ENCODE measurements at places on chromosomes 16 and 17.

- no peak for DNase-seq
Measured at GRCh38 chr17:70134777-70135176, 34.6 kb upstream of the KCNJ2 start.

GRCh38 chr17:39231091-39231561, 5.4 kb upstream of the STAC2 start:
- no peak for DNase-seq

GRCh38 chr17:13583996-13584700, 17.6 kb downstream of the HS3ST3A1 start:
- DNase-seq = no peak

- DNase-seq = no peak
Measured at GRCh38 chr17:63190821-63191370, 224.9 kb downstream of the TANC2 start.

GRCh38 chr17:309361-309888, 43.2 kb downstream of the RPH3AL start:
- DNase-seq = peak; percentile 18

DNA sequence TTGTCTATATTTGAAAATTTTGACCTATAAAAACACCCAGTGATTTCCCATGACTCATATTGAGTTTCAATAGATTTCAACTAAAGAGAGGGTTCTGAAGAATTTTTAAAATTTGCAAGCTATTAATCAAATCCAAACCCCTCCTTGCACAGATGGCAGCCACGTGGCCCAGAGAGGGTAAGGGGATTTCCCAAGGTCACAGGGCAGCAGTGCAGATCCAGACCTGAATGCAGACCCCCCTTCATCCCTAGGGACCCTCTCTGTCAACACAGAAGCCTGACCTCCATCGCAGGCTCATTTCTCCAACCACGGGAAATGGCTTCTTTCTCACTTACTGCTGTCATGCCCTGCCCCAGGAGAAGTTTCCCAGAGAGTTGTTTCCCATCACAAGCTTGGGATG, 24.7 kb upstream of the CES5A start:
- DNase-seq = no peak

GRCh38 chr17:70093163-70093562, 18.1 kb downstream of the KCNJ16 start:
- no peak for DNase-seq

DNA sequence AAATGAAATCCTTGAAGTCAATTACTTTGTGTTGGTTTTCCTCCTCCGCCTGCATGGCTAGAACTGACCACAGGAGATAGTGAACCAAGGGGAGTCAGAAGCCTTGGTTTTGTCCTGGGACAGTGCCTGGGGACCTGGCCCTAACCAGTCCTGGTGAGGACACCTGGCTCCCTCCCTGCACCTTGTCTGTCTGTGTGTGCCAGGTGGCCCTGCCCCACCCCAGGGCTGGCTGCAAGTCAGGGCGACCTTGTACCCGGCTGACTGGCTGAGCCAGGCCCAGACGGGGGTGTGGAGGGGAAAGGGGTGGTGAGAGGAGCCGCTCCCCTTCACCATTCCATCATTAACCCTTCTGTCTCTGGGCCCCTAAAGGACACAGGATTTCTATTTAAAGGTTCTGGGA, 3.4 kb downstream of the RAPGEFL1 start:
- DNase-seq = no peak

- no peak for DNase-seq
Measured at GRCh38 chr16:5020551-5020950, 13.2 kb downstream of the NAGPA start.

- DNase-seq = no peak
Measured at GRCh38 chr17:564526-565065, 150.0 kb downstream of the VPS53 start.

DNA sequence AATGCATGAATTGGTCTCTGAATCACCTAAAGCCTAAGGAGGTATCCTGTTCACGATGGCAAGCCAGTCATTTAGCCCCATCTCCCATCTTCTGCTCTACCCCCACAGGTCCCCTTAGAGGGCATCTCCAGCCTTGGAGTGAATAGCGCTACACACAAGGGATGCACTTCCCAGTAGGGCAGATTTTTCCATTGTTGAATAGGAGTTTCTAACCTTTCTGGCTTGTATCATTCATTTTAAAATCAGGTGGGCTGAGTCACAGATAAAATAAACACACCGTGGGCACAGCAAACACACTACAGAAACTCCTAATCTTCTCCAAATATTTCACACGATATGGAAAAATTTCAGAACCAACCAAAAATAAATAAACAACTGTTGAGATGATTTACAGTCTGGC, 201.2 kb upstream of the NOG start:
- no peak for DNase-seq

- DNase-seq = no peak
Measured at GRCh38 chr17:78238823-78239488, 7.5 kb downstream of the TMEM235 start.

DNA sequence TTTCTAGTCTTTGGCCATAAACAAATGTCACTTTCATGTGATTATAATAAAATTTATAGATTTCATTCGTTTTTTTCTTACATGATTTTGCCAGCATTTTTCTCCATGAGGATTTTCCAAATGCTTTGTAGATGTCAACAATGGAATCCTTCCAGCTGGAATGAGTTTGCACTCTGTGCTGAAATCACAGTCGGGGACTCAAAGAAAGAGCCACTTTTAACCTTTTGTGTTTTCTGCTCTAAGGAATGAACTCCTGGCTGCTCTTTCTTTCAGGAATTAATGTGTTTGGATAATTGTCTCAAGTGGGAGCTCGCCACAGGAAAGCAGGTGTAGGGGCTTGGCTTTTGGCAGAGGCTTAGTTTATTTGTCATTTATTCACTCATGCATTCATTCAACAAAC, 372.3 kb upstream of the SALL1 start:
- DNase-seq = no peak

GRCh38 chr17:55279788-55280187, 15.0 kb downstream of the HLF start:
- DNase-seq = no peak

- DNase-seq = no peak
Measured at GRCh38 chr16:49866595-49867071, 10.7 kb upstream of the ZNF423 start.

DNA sequence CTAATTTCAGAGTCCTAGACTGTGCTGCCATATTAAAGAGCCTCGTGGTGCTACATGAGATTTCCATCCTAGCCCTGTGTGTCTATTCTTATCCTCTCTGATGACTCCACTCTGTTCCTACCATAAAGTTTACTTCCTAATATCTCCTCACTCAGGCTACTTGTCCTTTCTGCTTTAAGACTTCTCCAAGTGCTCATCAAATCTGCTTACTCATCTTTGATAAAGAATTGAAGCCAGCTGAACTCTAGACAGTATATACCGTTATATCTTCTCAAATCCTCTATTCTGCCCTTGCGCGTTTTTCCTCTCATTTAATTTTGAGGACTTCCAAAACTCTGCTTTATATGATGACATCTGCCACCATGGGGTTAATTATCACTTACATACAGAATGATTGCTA, 539.5 kb downstream of the HAPSTR1 start:
- DNase-seq = no peak

DNA sequence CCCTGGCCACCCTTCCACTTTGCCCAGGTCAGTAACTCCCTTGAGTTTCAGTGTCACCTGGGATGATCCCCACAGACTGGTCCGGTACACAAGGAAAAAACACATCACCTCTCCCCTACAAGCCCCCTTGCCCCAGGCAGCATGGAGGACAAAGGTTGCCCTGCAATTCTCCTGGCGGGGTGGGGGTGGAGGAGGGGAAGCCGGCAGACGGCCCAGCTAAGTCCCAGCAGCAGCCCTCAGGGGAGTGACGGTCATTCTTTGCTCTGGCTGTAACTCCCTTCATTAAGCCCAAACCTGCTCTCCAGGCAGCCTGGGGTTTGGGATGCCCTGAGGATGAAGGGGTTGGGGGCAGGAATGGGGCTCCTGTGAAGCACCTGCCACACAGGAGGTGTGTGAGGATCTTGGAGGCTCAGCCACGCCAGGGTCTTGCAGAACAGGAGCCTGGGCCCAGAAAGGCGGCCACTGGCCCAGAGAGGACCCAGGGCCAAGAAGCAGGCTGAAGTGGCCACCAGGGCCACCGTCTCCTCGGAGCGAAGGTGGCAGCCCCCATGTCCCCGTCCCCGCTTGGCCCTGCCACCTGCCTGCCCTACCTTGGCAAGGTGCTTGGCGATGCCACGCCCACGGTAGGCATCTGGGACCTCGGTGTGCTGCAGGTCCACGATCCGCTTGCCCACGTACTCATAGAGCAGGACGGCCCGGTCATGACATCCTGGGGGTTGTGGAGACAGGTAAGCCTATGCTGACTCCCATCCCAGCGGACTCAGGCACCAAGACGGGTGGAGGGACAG, 9.5 kb downstream of the NATD1 start:
- DNase-seq = no peak

- DNase-seq = no peak
Measured at GRCh38 chr16:63695347-63695746, 1426.5 kb downstream of the CDH11 start.

- no peak for DNase-seq
Measured at GRCh38 chr17:75551266-75551665, 25.8 kb downstream of the LLGL2 start.

- DNase-seq = no peak
Measured at GRCh38 chr17:64698725-64699124, 36.6 kb upstream of the SMURF2 start.

DNA sequence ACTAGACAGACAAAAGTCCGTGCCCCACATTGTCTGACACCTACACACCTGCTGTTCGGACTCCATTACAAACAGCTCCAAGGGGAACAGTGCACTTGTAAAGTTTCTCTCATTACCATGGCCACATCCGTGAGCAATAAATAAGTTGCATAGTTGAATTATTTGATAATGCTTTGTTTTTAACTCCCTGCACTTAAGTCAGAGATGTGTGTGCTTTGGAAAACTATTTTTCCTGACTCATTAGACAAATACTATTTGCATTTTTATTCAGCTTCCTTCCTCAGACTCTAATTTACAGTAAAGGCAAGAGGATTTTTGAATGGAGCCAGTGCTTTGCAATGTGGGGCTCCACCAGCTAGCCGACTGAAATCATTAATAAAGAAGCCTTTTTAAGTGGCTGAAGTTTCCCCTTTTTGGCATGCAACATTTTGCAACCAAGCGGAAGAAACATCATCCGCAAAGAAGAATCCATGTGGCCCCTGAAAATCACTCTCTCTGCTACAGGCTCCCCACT, 6.5 kb upstream of the CCL2 start:
- DNase-seq = no peak

DNA sequence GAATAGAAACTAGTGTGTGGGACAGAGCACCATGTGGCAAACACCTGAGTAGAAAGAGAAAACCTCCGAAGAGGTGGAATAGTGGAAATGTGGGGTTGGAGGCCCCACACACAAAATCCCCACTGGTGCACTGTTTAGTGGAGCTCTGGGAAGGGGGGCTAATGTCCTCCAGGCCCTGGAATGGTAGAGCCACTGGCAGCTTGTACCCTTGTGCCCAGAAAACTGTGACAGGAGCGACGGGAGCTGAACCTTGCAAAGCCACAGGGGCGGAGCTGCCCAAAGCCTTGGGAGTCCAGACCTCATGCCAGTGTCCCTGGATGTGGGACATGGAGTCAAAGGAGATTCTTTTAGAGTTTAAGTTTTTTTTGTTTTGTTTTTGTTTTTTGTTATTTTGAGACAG, 50.6 kb downstream of the RNF112 start:
- no peak for DNase-seq

DNA sequence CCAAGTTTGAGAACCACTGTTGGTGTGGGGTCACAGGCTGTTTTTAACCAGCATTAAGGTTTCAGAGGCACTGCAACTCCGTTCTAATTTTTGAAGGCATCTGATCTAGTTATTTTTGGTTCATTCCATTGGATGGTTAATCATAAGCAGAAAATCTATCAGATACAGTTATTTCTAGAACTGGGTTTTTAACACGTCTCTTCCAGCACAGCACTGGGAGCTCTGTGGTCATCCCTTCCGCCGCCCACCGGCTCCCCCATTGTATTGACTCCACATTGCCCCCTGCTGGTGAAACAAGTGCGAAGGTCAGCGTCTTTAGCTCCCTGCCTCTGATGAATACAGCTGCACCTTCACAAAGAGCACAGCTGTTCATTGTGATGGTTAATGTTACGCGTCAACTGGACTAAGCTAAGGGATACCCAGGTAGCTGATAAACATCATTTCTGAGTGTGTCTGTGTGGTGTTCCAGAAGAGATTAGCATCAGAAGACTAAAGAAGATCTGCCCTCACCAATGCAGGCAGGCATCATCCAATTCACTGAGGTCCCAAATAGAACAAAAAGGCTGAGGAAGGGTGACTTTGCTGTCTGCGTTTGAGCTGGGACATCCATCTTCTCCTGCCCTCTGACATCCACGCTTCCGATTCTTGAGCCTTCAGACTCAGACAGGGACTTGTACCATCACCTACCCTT, 8.5 kb downstream of the CCL18 start:
- DNase-seq = peak; percentile 57

GRCh38 chr17:41678907-41679739, 9.6 kb upstream of the EIF1 start:
- DNase-seq = peak; percentile 88

GRCh38 chr17:51629232-51629631, 368.9 kb downstream of the UTP18 start:
- DNase-seq = no peak

Data from CMK (cell line).